ENCODE measurements at places on chromosomes 11 and 22. TPM values are rescaled to one million over a fixed set of nuclear protein-coding genes. Genes with fewer than 3 reads are reported as not detected.

IGLL1 gene
- total RNA-seq: not detected

- DNase-seq: no peak
Measured at GRCh38 chr11:113110046-113110445, 148.8 kb downstream of the NCAM1 start.

DNA sequence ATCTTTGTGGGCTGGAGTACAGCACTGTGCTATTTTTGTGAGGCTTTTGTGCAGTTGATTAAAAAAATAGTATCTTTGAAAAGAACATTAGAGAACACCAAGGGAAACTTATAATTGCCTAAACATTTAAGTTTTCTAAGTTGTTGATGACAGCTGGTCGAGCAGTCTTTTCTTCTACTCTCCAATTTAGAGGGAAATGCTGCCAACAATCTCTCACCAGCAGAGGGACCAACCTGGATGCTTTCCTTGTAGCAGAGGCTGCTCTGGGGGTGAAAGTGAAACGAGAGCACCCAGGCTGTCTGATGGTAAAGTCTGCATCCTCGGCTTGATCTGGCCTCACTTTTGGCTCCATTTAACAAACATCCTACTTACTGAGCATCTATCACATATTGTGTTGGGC, 1286.5 kb upstream of the TENM4 start:
- DNase-seq: no peak

PNPLA5 gene
- 0.15 TPM for total RNA-seq

- DNase-seq: no peak
Measured at GRCh38 chr11:37841016-37841415, 1243.0 kb upstream of the RAG2 start.

DNA sequence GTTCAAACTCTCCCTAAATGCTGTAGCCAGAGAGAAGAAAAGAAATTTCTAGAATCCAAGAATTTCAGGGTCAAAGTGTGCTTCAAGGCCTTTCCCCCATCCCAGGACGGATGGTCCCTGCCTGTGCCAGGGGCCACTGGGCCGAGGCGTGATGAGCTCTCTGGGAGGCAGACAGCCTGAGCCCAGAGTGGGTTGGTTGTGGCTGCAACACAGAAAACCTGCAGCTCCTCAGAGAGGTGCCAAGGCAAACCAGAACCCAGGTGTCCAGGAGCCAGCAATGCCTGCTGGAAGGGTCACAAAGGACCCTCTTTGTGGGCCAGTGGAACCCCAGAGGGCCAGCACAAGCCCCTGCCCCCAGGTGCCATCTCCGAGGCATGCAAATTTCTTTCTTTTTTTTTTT, 2.6 kb upstream of the APOL6 start:
- no peak for DNase-seq

- no peak for DNase-seq
Measured at GRCh38 chr11:16791191-16791961, 52.9 kb downstream of the C11orf58 start.

DNA sequence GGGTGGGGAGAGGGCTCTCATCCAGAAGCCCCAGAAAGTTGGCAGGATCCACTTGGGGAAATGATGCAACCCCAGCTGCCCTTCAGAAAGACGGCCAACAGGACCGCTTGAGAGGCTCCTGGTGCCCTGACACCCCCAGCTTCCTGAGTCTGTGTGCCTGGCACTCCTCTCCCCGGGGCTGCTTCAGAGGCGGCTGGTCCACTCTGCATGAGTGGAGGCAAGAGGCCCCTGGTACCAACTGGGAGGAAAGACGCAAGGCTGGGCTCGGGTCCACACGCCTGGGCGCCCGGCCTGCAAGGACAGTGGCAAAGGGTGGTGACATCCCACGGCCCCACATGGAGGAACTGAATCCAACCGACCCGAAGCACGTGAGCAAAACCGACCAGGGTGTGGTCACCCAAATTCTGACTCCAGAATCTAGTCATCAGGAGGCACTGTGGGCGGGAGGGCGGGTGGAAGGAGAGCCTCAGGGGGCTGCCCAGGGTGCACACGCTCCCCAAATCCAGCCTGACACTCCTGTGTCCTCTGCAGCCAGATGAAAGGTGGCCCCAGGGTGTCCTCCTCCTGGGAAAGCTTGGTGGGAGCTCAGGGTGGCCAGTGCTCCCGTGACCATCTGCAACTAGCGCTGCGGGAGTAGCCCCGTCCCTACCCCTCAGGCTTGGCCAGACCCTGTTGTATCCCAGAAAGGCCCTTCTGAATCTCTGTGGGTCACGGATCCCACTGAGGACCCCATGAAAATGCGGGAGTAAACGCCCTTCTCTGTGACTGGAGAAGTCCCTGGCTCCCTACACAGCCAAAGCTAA, 3.7 kb downstream of the RNH1 start:
- DNase-seq: no peak

DNA sequence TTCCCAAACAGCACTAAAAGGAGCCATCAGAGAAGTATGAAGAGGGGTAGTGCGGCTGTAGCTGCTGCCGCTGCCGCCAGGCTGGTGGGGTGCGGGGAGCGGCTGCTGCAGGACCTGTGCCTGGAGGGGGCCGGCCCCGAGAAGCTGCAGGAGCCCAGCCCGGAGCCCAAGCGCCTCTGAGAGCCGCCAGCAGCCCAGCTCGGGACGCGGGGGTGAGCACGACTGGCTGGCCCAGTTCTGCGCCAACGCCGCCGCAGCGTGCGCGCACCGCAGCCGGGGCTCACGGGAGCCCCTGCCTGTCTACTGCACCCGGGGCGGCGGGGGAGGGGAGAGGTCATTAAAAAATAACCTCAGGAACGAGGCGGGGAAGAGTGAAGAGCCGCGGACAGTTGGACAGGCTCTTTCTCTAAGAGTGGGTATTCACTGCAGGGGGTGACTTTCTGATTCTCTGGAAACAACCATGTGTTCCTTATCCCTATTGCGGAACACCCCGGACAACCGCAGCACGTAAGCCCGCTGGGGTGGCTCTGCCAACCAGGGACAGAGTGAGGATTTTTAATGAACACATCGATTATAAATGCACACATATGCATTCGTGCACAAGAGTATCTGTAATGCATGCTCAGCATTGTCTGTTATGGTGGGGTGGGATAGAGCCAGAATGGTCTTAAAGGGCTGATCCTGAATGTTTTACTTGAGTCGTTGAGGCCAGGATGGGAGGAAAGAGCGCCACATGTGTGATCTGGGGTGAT, 453 bp downstream of the GAS2 start:
- no peak for DNase-seq

All from OCI-LY7 (cell line).